ENCODE measurements at places on chromosomes 16 and 17.

DNA sequence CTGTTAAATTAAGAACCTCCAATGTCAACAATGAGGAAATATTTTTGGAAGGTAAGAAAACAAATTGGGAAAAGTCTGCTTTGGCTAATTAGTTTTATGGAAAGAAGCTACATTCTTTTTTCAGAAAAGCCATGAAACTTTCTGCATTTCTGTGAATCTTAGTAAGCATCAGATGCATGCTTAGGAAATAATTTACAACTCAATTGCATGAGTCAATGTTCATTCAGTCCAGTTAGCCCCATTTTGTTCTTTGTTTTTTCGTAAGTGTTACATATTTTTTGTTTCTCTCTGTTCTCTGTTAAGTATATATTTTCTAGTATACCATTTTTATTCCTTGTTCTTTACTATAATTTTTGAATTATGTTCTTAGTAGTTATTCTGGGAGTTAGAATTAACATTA lies 195.2 kb upstream of the KIF2B start:
- peak; percentile 69 for DNase-seq

- DNase-seq: no peak
Observed at GRCh38 chr17:74070998-74071679, 132.3 kb upstream of the RPL38 start.

GRCh38 chr16:68246666-68247065 lies 1.5 kb downstream of the PLA2G15 start:
- no peak for DNase-seq

- no peak for DNase-seq
Observed at GRCh38 chr17:66934040-66934439, 30.5 kb upstream of the CACNG4 start.
